ENCODE measurements at places on chromosomes 5 and 9.
A peak's percentile ranks its signal among the peaks of the same experiment; 100 is the strongest.

DNA sequence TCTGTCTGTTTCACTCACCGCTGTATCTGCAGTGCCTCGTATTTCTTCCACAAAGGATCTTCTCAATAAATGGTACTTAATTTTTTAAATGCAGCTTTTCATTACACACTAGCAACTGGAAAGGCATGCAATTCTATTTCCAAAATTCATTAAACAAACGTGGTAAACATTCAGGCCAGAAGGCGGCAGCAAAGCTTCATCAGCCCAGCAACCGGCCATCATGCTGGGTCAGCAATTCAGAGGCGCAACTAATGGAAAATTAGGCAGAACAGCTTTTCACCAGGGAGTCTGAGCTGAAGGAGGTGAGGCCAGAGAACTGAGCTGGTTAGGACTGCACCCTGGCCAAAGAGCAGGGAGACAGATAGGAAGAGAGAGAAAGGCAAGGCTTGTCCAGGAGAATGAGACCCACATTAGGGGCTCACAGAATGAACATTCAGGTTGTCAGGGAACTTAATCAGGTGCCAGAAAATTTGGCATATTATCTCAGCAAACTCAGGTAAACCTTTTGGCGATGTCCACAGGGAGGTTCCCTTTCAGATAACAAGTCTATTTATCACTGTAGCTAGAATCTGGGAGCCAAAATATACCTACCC is 17.7 kb upstream of the RNF180 start:
- DNase-seq = no peak

GRCh38 chr5:135608361-135608760 is 29.6 kb upstream of the CXCL14 start:
- DNase-seq = no peak

- DNase-seq = no peak
Measured at GRCh38 chr9:137521405-137521985, 28.7 kb downstream of the PNPLA7 start.

DNA sequence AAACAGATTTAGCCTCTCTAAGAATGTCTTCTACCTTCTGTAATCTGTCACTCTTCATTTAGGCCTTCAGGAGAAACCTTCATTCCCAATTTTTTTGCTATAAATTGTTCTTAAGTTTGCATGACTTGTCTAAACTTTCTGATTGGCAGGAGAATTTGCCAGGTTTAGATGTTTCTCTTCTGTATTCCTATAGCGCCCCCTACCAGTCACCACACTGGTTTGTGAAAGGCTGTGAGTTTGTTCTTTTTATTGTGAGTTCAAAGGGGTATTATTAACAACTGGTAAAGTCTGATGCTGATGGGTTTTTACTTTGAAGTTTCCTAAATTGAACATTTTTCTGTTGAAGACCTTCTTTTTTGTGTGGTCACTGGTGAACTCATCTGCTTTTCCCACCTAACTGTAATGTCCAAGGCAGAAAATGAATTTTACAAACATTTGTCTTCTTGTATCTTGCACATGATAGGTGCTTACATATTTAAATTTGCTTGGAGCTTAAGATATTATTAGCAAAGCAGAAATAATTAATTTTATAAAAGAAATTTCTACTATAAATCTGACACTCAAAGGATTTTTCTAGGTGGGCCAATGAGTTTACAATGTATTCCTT is 18.4 kb upstream of the F2RL2 start:
- peak; percentile 43 for DNase-seq

- no peak for DNase-seq
Measured at GRCh38 chr5:94808497-94808896, 190.0 kb downstream of the SLF1 start.

- no peak for DNase-seq
Measured at GRCh38 chr5:139222346-139222745, 24.2 kb upstream of the SIL1 start.

DNA sequence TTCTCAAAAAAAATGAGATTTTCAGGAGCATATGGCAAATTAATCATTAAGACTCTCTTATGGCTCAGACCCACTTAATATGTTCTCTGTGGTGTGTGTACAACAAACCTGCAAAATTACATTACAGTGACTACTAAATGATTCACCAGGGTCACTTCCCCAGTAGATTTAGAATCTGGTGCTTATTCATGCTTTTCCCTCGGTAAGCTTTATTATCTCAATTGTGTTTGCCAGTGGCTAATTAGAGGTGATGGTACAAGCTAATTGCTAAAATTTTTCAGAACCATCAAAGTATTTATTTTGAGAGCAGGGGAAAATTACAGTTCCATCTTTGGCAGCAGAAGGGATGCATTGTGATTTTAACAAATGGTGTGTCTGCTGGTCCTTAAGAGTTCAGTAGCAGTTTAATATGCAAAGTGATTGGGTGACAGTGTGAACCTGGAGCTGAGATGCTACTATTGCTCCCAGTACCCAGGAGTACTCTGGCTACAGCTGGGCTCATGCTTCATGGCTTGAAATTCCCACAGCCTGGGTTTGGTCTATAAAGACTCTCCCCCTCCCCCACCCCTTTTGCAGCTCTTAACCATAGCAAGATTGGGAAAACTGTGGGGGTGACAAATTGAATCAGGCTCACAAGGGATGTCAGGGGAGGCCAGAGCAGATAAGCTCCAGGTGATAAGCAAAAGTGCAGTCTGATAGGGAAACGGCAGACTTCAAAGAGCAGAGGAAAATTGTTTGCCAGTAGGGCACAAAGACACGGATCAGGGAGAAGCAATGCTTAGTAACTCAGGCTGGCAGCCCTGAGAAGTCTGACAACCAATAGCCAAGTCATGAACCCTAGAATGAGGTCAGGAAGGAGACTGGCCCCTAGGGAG is 92.8 kb upstream of the RAD23B start:
- DNase-seq = no peak

DNA sequence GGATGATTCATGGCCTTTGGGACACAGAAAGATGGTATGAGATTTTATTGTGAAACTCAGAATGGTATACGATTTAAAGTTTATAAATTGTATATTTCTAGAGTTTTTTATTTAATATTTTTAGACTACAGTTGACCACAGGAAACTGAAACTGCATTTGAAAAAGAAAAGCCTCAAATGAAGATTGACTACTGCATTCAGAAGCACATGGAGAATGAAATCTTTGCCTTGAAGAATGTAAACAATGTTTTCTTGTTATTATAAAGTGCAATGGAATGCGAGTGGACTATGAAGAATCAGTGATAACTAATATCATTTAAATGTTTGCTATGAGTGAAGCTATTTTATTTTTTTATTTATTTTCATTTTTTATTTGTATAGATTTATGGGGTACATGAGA is 169.1 kb upstream of the CDH18 start:
- DNase-seq = no peak

GRCh38 chr5:84384604-84385575 is at the start of gene EDIL3:
Gene EDIL3 (minus strand): TSS chr5:84384880. CDS start chr5:84384374, 506 bp downstream.
- no peak for DNase-seq

DNA sequence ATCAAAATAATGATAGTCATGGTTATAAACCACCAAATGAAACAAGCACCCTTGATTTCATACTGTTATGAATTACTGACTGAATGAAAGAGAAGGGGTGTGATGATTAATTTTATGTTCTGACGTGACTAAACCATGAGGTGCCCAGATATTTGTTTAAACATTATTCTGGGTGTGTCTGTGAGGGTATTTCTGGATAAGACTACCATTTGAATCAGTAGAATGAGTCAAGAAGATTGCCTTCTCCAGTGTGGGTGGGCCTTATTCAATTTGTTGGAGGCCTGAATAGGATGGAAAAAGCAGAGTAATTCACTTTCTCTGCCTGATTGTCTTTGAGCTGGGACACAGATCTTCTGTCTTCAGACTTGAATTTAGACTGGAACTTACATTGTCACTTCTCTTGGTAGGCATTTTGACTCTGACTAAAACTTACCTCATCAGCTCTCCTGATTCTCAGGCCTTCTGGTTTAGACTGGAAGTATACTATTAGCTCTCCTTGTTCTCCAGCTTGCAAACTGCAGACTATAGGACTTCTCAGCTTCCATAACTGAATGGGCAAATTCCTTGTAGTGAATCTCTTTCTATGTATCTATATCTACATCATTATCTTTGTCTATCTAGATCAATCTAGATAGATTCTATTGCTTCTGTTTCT is 321.9 kb upstream of the TARS1 start:
- DNase-seq = no peak

DNA sequence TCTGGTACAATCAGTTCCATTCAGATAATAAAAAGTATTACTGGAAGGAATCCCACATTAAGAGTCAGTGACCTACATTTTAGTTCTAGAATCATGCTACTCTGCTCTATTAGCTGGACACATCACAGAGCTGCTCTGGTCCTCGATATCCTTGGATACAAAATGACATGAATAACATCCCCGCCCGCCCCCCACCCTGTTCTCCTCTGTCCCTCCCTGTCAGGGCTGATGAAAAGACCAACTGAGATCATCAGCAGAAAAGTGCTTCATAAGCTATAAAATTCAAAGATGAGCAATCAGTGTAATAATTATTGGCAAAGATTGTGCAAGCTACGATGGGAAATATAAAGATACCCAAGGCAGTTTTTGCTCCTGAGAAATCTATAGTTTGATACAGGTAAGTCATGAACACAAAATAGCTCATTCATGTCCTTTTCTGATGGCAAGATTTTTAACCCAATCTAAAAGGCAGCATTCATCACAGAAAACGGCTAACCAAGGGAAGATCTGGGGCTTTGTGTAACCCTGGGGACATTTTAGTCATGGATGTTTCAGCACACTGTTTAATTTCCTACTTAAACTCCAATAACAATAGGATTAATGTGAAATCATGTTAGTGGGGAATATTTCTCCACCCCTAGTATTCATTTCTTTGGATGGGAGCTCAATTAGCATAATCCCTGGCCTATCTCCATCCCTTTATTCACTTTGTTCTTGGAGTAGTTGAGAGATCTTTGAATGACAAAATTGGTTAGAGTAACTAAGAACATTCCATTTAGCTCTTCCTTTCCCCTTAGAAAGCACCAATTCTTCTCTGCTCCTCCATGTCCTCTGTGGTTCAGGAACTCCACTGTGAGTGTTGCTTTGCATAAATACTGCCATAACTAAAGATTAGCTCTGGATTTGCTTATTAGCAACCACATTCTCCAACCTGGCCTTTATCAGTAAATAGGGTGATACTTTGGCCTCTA is 459.4 kb upstream of the GRIA1 start:
- DNase-seq = no peak

GRCh38 chr5:81776258-81776657 is 25.4 kb upstream of the SSBP2 start:
- DNase-seq = no peak

DNA sequence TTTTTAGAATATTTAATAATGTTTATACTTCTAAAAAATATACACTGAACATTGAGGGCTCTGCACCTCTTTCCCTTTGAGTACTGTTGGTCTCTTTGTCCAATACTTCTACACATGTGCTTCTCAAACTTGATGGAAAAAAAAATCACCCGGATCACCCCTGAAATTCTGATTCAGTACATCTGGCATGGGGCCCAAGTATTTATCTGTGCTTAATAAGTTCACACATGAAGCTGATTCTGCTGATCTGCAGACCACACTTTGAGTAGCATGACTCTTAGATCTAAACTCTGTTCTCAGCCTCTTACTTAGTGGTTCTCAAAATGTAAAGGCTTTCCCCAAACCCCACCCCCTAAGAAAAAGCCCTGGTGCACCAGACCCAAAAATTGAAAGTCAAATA is 12.0 kb downstream of the RUSC2 start:
- DNase-seq = no peak

DNA sequence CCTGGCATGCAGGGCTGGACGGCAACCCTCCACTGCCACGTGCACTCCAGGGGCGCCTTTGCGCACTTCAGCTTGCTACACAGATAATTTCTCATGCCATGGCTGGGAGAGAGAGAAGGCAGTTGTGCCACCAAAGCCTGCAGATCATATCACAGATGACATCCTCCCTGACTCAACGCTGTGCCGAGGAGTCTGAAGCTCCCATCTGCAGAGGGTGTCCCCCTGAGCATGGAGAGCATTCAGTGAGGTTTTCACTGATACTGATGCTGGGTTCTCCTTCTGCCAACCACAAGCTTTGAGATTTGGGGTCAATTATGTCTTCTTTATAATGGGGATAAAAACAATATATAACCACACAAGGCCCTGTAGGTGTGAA is 607.4 kb upstream of the ADAMTS16 start:
- DNase-seq = no peak

- no peak for DNase-seq
Measured at GRCh38 chr9:137688725-137689124, 69.9 kb downstream of the EHMT1 start.

GRCh38 chr5:33166522-33166921 is 274.2 kb upstream of the TARS1 start:
- DNase-seq = no peak

DNA sequence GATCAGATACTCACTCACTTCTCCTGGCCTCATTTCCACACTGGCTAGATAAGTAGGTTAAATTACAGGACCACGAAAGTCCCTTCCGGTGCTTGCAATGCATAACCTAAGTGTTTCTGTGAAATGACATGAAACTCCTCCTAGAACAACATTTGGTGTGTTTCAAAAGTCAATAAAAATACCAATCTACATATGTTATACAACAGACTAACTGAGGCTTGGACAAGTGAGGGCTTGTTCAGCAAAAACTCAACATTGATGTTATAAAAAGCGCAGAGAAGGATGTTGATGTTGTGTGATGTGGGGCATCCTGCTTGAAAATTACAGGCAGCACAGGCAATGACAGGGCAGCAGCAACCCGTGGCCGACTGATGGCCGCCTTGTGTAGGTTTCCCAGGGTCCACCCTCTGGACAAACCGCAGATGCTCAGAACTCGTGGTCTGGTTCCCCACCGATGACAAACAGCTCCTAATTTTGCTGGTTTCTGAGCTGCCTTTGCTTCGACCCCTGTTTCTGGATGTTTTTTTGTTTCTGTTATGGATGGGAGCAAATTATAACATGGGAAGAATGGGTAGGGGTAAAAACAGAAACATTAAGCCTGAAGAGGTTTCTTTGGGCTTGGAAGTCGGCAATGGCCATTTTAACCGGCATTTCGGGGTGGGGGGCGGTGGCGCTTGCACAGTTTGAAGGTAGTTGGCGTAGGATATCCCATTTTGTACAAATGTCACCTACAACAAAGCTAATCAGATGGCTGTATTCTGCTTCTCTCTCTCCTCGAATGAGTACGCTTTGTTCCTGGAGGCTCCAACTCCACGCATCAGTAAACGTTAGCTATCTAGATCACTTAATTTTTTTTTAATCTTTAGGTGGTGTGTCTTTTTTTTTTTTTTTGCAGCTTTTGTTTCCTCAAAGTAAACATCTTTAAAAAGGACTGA is 116.1 kb downstream of the PDZD2 start:
- DNase-seq = no peak

GRCh38 chr9:92668746-92669526 is 995 bp downstream of the IPPK start:
- no peak for DNase-seq

GRCh38 chr9:111056538-111056937 is 18.3 kb upstream of the LPAR1 start:
- no peak for DNase-seq

GRCh38 chr9:69745716-69746437 is 13.9 kb downstream of the PTAR1 start:
- no peak for DNase-seq

- DNase-seq = no peak
Measured at GRCh38 chr5:170169996-170170395, 62.8 kb upstream of the C5orf58 start.

Data from central memory CD4-positive, alpha-beta T cell (primary cell).